ENCODE measurements at places on chromosomes 2 and 18.

DNA sequence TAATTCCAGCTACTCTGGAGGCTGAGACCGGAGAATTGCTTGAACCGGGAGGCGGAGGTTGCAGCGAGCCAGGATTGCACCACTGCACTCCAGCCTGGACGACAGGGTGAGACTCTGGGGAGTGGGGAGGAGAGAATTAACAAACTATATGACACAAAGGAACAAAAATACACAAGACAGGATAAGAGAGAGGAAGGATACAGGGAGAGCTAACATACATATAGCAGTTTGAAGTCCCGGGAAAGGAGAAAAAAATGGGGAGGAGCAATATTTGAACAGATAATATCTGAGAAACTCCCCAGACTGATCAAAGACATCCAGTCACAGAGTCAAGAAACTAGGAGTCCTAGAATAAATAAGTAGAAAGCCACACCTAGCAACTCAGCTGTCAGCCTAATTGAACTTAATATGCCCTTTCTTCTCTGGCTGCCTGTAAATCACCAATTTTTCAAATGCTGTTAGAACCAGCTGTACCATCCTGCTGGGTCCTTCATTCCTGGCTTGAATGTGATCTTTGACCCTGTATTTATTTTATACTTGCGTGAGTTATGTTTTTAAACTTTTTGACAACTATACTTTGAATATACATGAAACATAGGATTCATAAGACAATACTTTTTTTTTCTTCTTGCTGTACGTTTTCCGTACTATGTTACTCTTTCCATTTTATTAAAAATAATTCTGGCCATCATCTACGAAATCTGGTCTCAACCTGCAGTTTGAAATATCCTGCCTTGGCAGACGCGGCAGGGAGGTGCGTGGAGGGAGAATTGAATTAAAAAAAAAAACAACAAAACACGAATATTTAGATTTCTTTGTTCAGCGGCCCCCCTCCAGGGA lies 876 bp upstream of the CYP27A1 start:
- no peak for DNase-seq

GRCh38 chr2:110770404-110770958 lies 38.1 kb downstream of the ACOXL start:
- DNase-seq: no peak

DNA sequence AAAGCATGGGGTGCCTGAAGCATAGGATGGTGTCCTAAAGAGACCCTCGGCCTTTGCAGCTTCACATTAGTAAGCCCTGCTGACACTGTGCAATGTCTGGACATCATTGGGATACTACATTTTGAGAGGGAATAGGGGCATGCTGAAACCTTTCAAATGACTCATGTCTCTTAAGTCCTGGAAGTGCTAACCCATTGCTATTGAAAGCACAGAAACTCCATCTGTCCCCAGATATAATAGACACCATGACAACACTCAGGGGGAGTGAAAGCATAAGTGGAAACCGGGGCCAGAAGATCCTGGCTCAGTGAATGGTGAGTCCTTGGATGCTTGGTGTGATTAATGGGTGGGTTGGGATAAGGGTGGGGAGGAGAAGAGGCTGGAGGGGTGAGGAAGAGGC lies 595.5 kb upstream of the ID2 start:
- no peak for DNase-seq

DNA sequence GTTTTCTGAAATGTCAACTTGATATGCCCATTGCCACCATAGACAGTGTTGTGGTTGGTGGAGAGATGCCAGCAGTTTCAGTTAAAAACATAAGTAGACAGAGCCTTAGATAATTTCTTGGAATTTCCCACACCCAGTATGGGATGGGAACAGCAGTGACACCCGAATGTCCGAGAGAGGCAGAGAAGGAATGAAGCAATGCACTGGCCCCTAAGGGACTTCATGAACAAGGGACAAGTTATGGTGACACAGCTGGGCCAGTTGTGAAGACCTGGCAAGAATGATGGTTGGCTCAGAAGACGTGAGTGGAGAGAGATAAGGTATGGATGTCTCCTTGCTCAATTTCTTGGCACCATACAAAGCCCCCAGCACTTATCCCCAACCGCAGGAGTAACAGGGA lies 165.2 kb upstream of the APCDD1 start:
- DNase-seq: no peak

DNA sequence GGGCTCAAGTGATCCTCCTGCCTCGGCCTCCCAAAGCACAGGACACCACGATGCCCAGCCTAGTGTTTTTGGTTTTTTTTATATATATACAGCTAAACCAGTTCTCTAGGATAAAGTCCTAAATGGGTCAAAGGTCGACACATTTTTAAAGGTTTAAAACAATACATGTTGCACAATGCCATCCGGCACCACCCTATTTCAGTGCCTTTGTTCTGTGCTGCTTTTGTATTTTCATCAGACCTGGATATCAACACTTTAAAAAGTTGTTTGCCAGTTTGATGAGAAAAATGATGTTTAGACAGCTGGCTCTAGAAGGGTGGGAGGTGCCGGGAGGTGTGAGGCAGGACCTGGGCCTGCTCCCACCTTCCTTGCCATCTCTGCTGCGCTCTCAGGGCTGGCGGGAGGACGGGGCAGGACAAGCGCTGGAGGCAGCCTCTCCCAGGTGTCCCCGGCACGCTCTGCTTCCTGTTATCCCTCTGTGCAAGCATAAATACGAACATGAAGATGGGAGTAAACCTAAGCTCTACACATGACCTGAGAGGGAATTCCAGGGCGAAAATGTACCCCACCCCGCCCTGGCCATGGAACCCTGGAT lies 103.7 kb downstream of the HS6ST1 start:
- no peak for DNase-seq

Measured in stimulated activated CD4-positive, alpha-beta T cell treated with anti-CD3 and anti-CD28 coated beads, Interleukin-12 subunit alpha, Interleukin-12 subunit beta, amount 100 ng/mL, for 48 hours (primary cell).